IMR-90 (cell line): ENCODE measurements at places on chromosomes 5 and 9.

DNA sequence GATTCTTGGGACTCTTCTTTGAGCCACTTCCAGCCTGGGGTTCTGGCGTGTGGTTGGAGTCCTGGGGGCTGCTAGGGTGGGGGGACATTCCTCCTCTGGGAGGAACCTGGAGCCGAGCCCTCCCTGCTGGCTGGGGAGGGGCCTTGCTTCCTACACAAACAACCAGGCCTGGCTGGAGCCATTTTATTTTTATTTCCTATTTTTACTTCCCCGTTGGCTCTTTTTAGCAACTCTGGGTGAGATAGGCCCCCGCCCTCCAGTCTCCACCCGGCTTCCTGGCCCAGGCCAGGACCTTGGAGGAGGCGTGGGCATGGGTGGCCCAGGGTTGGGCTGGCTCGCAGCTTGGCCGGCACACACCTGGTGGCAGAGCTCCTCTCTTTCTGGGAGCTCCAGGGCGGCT, 15.1 kb downstream of the RXRA start:
- DNase-seq = no peak

- peak; percentile 10 for DNase-seq
These were observed 48.9 kb downstream of the PDE6A start for GRCh38 chr5:149895416-149896345.

DNA sequence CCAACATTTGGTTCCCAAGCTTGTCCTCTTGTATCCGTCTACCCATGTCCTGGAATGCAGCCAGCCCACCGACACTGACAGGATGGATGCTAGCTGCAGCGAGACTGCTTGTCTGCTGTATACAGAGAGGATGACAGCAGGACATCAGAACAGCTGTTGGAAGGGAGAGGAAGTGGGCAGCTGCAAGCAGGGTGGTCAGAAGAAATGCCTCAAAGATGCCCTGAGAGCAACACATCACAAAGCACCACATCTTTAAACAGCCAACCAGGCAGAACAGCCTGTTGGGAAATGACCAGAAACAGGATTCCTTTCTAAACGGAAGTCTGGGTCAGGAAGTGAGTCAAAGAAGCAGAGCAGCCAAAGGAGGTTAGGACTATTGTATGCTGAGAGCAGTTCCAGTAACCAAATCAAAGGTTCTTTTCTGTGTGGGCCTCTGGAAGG, 219.1 kb downstream of the NDUFS4 start:
- DNase-seq = peak; percentile 73

- DNase-seq = peak; percentile 82
These were observed 9.2 kb downstream of the ENC1 start for GRCh38 chr5:74631081-74631953.

- DNase-seq = peak; percentile 70
These were observed 19.4 kb downstream of the CDKN2AIPNL start for GRCh38 chr5:134392301-134392700.
